ENCODE measurements at places on chromosomes 5 and 9.

GRCh38 chr5:103452666-103453065 lies 109.9 kb downstream of the NUDT12 start:
- DNase-seq, result no peak

DNA sequence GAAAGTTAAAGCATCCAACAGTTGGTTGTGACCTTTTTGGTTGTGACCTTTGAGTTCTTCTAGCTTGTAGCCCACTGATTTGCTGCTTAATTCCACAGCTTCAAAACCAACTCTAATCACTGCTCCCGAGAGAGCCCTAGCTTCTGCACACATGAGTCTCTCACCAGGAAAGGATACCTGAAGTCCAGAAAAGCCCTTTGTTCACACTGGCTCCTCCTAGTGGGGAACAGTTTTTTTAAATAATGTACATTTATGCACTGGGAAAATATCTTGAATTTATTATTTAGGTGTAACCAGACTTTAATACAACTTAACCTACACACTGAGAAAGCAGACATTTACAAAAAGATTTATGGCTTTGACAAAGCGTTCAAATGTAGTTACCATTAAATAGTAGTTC lies 120.2 kb upstream of the CCDC152 start:
- DNase-seq, result no peak

GRCh38 chr5:2110137-2110933 lies 227.6 kb upstream of the IRX4 start:
- no peak for DNase-seq

DNA sequence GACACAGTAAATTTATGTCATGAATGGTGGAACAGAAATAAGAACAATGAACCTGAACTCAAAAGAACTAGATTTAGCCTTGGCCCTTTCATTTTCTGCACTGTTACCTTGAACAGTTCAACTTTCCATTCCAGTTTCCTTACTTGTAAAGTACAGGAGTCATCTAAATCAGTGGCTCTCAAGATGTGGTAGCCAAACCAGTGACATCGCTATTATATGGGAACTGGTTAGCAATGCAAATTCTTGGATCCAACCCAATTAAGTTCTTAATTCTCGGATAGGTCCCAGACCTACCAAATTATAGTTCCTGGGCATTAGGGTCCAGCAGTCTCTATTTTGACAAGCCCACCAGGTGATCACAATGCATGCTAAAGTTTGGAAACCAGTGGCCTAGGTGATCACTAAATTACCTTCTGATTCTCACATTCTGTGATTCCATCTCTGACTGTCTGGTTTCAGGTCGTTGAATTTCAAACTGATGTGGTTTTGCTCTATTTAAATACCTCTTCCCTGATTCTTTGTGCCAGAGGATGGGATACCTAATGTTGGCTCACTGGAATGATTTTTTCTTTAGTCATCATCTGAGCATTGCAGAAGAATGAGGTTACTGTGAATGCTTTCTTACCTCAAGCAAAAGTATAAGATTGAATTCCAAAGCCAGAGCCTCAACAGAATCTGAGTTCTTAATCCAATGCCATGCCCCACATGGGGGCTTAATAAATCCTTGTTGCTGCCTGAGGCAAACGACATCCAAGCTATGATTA lies 253.8 kb downstream of the ENC1 start:
- DNase-seq, result no peak

DNA sequence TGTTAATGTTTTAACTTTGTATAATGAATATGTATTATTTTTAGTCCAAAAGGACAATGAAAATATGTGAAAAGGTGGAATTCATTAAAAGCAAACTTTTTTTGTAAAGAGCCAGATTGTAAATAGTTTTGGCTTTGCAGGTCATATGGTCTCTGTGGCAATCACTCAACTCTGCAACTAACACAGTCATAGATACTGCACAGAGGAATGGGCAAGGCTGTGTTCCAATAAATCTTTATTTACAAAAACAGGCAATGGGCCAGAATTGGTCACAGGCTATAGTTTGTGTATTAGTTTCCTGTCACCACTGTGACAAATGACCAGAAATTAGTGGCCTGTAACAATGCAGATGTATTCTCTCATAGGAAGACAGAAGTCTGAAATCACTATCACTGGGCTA lies 125.4 kb upstream of the PTCH1 start:
- no peak for DNase-seq

DNA sequence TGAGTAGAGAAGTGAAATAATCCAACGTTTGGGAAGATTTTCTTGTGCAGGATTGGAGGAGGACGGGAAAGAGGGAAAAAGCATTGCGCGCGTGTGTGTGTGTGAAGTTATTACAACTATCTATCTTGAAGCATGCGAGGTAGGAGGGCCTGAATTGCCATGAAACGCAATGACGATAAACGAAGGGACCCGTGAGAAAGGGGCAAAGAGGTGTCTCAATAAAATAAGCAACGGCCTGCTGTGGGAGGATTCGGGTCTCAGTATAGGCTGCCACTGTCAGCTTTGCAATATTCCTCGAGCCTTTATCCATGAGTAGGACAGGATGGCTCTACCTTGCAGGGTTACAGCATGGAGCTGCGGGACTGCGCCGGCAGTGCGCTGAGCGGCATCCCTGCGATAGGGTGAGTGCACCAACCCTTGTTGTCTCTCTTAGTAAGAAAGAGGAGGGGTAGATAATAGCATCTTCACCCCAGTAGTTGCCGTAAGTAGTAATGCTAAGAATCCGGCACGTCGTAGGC lies 631 bp upstream of the RCL1 start:
- no peak for DNase-seq

DNA sequence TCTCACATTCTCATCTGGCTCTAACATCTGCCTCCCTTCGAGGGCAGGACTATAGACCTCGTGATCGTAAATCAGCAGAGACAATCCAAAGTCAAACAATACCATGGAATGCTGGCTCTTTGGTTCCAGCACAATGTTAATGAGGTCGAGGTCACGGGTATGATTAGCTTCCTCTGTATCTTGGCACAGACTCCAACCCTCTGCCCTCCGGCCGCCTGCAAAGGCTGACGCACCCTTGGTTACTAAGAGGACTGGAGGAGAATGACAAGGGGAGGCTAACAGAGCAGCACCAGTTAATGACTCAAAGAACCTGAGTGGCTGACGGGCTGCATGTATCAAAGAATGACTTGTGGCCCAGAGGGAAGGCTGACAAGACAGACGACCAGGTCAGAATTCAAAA lies 10.1 kb downstream of the LHFPL2 start:
- no peak for DNase-seq
